NCI-H510A (cell line): ENCODE measurements at places on chromosomes 2 and 18.

DNA sequence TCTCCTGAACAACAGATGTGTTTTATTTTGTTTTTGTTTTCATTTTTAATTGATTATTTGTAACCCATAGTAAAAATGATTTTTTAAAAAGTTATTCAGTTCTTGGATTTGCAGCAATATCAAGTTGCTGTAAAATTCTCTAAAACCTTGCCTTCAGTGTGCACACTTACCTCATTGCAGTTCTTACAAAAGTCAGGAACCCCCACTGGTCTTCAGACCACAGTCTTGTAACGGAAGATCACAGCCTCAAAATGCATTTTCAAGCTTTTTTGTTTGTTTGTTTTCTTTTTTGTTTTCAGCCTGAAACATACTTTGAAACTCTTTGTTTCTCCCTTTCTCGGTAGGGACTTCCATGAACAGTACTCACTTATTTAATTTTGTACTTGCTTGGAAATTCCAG, 1012.8 kb upstream of the GYPC start:
- DNase-seq, result no peak

GRCh38 chr18:11496526-11497172, 112.7 kb upstream of the SLC35G4 start:
- no peak for DNase-seq

GRCh38 chr18:10379522-10379921, 74.9 kb upstream of the APCDD1 start:
- no peak for DNase-seq

DNA sequence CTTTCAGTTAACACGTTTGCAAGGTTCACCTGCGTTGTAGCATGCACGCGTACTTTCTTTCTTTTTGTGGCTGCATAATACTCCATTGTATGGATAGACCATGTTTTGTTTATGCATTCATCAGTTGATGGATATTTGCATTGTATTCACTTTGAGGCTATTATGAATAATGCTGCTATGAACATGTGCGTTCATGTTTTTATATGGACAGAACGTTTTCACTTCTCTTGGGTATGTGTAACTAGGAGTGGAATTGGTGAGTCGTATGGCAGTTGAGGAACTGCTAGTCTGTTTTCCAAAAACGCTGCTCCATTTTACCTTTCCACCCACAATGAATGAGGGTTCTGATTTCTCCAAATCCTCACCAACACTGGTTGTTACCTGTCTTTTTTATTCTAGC, 244.3 kb downstream of the GLI2 start:
- no peak for DNase-seq

GRCh38 chr18:78719821-78720220, 259.8 kb upstream of the SALL3 start:
- DNase-seq, result no peak

DNA sequence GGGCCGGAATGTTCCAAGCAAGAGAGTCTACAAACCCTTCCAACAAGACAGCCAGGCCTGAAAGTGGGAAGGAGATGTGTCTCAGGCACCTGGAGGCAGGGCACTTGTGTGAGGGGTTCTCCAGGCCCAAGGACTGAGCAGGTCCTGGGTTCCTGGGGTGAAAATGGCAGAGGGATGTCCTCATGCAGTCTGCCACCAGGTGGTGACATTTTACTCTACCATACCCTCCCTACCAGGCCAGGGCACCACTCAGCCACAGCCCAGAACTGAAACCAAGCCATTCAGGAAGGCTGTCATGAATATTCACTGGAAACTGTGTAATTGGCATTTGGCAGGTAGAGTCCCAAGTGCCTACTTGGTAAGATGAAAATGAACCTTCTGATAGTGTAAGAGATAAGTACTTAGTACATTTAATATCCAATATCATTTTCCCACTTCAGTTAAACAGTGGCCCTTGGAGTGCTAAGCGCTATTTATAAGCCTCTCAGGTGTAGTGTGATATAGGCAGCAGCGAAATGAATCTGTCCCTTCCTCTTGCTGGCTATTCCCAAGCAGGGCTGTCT, 185.1 kb downstream of the MYO5B start:
- peak; percentile 33 for DNase-seq

DNA sequence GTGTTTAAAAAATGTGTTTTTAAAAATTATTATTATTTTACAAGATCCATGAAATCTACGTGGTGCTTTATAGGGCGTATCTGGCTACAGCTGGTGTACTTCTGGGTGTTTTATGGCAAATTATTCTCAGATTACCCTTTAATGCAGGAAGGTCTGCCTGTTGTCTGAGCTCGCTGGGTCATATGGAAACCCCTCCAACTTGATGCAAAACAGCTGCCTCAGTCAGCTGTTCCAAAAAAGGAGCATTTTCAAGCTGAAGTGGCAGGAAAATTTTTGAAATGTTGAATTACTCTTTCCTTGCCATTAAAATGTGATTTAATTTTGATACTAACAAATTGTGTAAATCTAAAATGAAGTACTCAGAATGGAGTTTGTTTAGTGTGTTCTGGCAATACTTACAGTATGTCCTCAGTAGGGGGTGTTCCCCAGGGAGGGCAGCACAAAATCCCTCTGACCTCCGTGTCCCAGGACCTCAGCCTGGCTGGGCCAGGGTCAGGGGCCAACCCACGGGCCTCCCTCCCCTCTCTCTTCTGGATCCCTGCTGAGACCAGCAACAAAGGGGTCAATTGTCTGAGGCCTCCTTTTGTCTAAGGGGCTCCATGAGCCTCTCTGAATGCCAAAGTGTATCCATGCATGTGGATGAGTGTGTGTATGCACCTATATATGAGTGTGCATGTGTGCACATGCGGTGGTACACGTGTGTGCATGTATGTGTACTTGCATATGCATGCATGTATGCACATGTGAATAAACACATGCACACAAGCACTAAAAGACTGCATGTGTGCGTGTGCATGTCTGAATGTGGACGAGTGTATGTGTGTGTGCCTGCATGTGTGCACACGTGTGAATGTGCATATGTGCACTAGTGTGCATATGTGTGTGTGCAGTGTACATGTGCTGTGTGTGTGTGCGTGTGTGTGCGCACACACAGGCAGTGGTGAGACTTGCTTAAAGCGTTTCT, 105.4 kb downstream of the ACOXL start:
- no peak for DNase-seq

DNA sequence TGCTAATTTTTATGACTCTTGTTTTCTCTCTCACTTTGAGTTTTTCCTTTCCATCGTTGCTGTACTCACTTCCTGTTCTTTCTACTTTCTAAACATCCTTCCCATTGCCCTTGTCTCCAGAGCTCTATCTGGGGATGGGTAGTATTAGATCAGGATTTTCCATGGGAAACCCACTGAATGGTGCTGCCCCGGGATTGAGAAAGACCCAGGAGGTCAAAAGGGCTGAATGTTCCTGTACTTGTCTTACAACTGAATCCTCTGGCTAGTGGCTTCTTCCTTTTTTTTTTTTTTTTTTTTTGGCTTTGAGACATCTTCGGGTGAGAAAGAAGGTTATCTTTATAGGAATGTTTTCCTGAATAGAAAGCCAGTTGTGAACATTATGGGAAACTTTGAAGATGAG, 364.8 kb upstream of the SLC14A2 start:
- DNase-seq, result no peak

DNA sequence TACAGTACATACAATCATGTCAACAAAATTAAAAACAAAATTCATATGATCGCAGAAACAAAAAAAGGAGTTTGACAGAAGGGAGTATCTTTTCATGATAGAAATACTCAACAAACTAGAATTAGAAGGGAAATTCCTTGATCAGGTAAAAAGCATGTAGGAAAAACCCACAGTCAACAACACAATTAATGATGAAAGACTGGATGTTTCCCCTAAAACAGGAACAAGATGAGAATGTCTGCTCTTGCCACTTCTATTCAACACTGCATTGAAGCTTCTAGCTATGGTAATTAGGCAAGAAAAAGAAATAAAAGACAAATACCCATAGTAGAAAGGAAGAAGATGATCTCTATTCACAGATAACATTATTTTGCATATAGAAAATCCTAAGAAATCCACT, 87.1 kb downstream of the SRBD1 start:
- DNase-seq, result no peak

GRCh38 chr2:54528311-54528955, 72.3 kb downstream of the SPTBN1 start:
- DNase-seq, result no peak

GRCh38 chr2:44549856-44550255, 188.1 kb downstream of the CAMKMT start:
- DNase-seq, result no peak

- no peak for DNase-seq
Measured at GRCh38 chr18:67451960-67452359, 64.6 kb downstream of the DSEL start.

- DNase-seq, result no peak
Measured at GRCh38 chr2:101736861-101737291, 39.4 kb downstream of the MAP4K4 start.

GRCh38 chr2:173898996-173899395, 66.2 kb downstream of the SP3 start:
- DNase-seq, result no peak

DNA sequence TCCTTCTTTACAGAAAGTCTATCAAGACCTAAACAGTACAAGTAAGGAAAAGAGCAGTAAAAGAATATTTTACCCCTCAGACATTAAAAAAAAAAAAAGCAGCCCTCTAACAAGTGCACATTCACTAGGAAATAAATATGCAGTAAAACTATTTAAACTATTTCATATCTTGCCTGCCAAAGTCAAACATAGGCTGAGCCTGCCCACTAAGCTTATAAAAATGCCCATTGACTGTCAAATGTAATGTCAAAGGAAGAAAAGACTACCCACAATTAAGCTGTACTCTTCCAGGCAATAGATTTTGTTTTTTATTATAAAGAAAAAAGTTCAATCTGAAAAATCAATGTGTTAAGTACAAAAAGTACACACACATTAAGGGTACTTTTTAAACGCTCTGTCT, 11.8 kb downstream of the ALS2 start:
- no peak for DNase-seq

DNA sequence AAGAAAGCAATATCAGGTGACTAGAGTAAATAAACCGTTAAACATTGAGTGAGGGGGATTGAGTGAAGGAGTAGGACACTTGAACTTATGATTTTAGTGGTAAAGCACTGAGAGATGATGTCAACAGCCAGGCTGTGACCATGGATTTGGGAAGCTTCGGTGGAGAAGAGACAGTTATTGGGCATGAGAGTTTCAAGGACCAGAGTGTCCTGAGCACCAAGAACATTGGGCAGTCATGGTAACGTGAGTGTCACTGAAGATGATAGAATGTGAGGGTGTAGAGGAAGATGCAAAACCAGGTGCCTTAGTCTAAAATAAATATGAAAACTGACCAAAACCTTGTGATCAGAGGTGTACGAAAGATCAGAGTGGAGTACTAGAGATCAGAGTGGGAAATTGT, 248.1 kb downstream of the ASXL3 start:
- peak; percentile 46 for DNase-seq

- DNase-seq, result no peak
Measured at GRCh38 chr2:208546107-208546506, 139.5 kb downstream of the PTH2R start.

GRCh38 chr2:69565431-69565839, 78.1 kb downstream of the AAK1 start:
- DNase-seq, result no peak

DNA sequence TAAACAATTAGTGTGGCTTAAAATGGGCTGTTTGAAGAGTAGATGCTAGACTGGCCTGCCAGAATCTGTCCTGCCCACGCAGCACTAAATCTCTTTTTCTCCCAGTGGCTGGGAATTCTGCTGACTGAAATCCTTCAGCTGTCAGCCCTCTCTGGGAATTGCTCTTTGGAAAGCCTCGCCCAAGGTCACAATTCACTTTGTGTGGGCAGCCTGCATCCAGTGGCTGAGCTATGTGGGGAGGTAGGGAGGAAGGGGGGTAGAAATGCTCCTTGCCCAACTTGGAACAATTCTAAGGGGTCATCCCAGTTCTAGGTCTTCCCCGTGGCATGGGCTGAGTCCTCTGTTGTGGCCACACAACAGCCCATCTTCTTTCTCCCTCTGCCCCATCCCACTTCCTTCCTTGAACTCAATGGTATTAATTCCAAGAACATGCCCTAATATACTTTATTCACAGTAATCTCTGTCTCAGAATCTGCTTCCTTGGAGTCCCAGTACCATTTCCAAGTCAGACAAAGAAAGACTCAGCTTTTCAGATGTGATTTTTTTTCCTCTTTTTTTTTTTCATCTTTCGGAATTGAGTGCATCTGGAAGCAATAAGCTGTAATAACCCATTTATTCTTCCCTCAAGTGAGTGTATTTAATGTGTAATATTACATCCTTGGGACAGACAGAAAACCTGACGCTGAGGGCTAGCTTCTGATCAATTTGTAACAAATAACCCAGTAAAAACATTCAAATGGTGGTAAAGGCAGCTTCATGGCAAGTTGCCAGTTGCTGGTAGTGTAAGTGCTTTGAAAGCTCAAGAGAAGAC, 189.4 kb downstream of the GPD2 start:
- DNase-seq, result no peak

DNA sequence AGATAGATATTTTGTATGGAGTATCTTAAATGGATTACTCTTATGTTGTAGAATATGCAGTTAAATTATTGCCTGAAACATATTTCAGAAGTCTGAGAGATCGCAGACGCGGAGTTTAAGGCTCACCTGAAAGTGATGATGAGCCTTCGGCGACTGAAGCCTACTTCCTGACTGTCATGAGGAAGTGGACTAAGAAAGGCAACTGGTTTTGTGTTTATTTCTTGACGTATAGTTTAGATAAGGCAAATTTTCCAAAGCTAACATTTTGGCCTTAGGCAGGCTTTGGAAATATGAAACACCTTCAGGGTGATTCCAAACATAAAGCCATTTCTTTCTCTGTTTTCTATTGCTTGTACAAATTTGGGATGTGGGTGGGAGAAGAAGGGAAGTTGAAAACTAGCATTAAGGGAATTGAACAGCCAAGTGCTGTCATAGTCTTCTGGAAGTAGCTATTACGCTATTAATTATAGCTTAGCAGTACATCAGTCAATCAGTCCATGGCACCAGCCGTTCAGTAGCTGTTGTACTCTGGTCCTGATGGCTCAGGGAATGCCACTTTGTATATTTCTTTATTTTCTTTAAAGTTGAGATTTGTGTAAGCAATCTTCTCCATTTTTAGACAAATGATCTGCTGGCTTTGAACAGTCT, 1.5 kb downstream of the GRHL1 start:
- no peak for DNase-seq

- DNase-seq, result peak; percentile 80
Measured at GRCh38 chr2:45922577-45922988, 271.1 kb downstream of the PRKCE start.

DNA sequence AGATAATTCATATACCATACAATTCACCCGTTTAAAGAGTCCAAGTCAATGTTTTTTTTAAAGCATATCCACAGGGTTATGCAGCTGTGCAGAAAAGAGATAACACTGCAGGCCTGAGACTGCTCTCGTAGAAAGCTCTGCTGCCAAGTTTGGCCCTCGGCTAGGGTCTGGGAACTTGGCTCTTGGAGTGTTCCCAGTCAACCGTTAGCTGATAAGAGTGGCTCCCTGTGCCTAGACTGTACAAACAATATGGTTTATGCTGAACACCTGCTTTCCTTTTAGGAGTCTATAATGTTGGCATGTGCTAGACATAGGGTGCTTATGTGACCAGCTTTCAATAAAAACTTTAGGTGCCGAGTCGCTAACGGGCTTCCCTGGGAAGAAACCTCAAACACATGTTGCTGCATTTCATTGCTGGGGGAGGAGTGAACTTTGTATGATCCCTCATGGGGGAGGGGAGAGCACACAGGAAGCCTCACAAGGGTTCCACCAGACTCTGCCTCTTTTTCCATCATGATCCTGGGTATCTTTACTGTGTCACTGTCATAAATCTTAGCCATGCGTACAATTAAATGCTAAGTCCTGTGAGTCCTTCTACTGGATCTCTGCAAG, 34.7 kb downstream of the RFX8 start:
- DNase-seq, result peak; percentile 26

- DNase-seq, result no peak
Measured at GRCh38 chr2:76268484-76268883, 557.8 kb upstream of the GCFC2 start.
